Globus pallidus (tissue), 1 donor: ENCODE measurements at places on chromosomes 3 and 15.

GRCh38 chr3:73718326-73719110, 93.8 kb upstream of the PDZRN3 start:
- DNase-seq: no peak

DNA sequence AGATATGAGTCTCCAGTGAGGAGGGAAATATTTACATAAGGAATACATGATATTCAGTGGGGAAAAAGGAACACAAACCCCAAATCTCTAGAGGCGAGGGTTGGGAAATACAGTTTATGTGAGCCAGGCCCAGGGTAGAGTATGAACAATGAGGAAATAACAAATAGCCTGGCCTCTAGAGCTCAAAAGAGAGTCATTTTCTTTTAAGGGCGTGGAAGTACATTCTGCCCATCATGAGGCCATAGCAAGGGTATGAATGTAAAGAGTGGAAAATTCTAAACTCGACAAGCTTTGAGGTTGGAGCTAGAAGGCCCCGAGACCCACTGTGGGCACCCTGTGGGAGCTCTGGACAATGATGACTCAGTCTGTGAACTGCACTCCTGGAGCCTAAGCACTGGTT, 27.8 kb upstream of the IGF2BP2 start:
- DNase-seq: no peak

- no peak for DNase-seq
Measured at GRCh38 chr3:123685780-123686179, 100.9 kb upstream of the HACD2 start.

DNA sequence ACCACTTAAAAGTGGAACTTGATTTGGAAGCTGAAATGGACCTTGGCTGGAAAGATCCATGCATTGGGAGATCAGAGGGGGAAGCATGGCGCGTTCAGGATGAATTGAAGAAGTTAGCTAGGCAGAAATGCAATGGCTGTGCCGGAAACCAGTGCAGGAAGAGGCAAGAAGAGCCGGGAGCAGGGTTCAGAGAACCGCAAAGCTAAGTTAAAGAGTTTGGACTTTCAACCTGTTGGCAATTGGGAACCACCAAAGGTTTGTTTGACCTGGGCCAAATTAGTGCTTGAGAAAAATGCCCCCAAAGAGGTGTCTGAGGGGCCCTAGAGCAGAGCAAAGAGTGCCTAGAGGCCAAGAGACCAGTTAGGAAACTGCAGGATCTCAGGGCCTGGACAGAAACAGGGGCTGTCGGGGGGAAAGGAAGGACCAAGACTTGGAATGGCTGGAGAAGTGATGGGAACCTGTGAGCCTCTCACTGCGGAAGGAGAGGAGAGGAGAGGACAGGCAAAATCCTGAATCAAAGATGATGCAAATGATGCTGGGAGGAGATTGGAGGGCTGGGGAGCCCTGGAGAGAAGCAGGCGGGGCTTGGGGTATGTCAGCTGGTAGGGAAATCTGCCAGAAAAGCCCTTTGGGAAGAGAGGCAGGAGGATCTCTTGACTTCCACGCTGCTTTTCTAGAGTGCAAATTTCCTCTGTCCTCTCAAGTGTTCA, 49.3 kb downstream of the FAM174B start:
- no peak for DNase-seq

DNA sequence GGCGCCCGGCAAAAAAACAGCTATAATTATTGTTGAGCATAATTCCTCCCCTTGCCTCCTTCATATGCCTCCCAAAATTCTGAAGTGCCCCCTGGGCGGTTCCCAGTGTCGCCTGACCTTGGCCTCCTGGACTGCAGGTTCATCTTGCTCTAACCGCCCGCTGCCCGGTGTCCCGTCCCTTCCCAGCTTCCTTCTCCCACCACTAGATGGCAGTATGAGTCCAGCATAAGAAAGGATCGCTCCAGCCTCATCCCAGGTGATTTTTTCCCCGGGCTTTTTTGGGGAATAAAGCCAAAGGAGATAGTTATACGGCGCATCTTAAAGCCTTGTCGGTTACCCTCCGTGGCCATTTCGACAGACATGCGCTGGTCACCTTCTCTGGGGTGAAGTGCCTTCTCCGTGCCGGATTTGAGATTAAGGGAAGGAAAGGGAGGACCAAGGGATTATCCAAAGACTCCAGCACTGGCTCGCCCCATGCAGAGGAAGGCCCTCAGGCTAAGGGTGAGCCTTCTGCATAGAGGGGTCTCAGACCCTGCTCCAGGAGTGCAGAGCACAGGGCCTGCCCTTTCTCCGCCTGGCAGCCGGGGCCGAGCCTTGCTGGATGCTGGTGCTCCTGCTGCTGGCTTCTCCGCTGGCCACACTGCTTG, 45.8 kb upstream of the TRA2B start:
- peak; percentile 73 for DNase-seq
